ENCODE measurements at places on chromosomes 4 and X.
A peak's percentile ranks its signal among the peaks of the same experiment; 100 is the strongest.

GRCh38 chrX:28946846-28947245 is 359.6 kb downstream of the IL1RAPL1 start:
- DNase-seq = no peak

GRCh38 chr4:158314756-158315487 is 104.6 kb downstream of the TMEM144 start:
- DNase-seq = no peak

- peak; percentile 63 for DNase-seq
These were observed 95.7 kb upstream of the AFAP1 start for GRCh38 chr4:8035371-8035780.

- DNase-seq = no peak
These were observed 9.9 kb downstream of the CHIC2 start for GRCh38 chr4:54054501-54054900.

DNA sequence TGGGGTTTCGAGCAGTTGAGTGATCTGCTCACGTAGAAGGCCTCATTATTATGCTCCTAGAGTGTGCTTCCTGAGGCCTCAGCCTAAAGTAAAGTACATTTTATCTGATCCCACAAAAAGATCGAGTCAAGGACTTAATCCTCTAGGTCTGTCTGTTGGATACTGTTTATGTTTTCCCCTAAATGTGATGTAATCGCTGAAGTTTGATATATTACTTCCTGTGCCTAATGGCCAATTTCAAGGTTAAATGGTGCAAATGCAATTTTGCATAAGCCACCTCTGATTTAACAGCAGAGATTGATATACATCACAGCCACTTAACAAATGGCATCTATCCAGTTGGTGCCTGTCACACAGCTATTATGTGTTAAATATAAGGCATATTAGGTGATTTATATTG is 19.4 kb upstream of the SERTM2 start:
- DNase-seq = no peak

GRCh38 chr4:153398713-153399112 is 54.2 kb downstream of the MND1 start:
- no peak for DNase-seq

- DNase-seq = no peak
These were observed 102.5 kb downstream of the ASMT start for GRCh38 chrX:1717373-1717772.

DNA sequence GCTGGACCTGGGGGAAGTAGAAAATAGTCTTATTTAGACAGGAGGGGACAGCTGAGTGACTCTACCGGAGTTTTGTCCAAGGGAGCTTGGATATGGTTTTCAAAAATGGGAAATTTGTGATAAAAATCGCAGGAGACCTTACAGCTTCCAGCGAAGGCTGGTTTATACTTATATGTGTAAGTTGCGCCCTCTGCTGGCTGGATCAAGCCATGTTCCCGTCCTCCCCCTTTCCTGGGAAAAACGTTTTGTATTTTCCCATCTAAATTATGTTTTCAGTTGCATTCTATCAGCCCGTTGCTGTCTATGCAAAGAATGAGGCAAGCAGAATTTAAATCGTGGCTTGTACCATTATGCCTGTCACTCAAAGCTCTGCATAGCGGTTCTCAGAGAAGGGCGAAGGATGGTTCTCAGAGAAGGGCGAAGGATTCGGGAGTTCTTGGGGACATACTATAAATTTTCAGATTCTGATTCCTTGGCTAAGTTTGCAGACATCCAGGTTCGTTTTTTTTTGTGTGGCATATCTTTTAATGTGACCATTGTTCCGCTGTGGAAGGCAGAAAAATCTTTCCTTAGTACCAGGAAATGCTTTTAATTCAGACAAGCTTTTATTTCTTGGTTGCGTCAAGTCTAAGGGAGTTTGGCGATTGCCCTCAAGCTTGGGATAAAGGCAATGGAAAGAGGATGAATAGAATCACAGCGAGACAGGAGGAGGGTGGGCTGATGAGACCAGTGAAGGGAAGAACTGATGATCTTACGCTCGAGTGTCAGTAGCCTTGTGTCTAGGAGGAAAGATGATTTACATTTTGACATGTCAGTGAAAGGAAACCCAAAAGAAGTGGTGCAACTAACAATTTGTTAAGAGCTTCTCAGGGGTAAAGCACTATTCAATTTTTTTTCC is 128.5 kb upstream of the ARX start:
- no peak for DNase-seq

GRCh38 chrX:8090482-8090881 is 80.6 kb downstream of the VCX2 start:
- DNase-seq = no peak

DNA sequence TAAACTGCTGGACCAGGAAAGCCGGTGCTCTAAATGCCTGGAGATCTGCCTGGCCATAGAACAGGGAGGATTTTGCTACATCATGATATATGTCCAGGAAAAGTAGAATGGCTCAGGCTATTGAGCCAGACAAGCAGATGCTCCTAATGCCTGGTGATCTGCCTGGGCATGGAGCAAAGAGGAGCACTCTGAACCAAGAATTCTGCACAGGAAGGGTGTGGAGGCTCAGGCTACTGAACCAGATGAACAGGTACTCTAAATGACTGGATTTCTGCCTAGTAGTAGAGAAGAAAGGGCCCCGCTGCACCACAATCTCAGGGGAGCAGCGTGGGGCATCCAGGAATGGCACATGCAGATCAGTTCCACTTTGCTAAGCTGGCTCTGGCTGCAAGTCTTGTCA is 607.9 kb downstream of the ANKRD50 start:
- no peak for DNase-seq

DNA sequence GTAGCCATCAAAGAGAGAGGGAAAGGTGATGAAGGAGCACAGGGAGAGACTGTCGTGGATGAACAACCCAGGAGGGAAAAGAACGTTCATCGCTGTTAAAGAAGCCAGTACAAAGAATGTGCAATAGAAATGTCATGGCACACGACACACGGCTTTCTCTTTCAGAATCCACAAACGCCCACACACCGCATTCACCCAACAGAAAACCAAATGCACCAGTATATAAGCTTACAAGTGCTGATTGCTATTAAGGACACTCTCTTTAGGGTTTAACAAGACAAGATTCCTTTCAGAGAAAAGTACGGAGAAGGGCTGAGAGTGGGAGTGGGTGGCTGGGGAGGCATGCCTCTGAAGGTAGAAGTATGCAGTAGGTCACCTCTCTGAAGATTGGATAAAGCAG is 80.2 kb downstream of the C4orf51 start:
- no peak for DNase-seq

GRCh38 chr4:8185295-8185694 is 13.8 kb upstream of the SH3TC1 start:
- DNase-seq = peak; percentile 52

GRCh38 chrX:139077281-139078250 is 366.0 kb upstream of the FGF13 start:
- no peak for DNase-seq

DNA sequence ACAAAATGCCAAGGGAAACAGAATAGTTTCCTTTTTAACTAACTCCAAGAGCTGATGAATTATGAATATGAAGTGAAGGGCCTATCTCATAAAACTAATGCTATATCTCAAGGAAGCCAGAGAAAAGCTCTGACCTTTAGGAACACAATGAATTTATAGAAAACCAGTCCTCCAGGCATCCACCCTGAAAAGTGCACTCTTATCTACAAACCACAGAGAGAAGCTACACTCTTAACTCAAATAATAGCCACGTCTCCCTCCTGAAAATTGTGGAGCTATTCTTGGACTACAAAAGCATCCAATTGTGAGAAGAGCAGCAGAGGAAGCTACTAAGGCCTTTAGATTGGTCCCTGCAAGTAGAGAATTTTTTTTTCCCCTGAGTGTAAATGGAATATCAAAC is 253.9 kb downstream of the IL15 start:
- no peak for DNase-seq

GRCh38 chrX:76657499-76657898 is 230.0 kb downstream of the MAGEE1 start:
- no peak for DNase-seq

DNA sequence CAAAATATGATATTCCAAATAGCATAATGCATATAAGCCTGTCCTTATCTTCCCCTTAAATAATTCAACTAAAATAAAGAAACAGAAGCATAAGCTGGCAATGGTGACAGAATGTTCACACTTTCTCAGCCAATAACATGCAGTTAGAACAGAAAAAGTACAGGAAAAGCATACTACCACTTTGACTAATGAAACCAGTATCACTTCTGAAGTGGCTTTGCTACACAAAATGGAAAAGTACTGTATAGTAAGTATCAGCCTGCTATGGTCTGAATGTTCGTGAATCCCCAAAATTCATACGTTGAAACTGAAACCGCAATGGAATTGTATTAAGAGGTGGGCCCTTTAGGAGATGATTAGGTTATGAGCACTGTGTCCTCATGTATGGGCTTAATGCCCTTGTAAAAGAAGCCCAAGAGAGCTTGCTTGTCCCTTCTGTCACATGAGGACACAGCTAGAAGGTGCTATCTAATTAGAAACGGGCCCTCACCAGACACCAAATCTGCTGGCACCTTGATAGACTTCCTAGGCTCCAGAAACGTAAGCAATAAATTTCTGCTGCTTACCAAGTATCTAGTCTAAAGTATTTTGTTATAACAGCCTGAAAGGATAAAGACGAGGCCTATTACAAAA is 102.6 kb downstream of the PRDM5 start:
- no peak for DNase-seq

GRCh38 chrX:39859991-39860861 is 237.5 kb downstream of the BCOR start:
- no peak for DNase-seq

GRCh38 chr4:28545986-28546385 is 1685.3 kb downstream of the STIM2 start:
- DNase-seq = no peak

- DNase-seq = no peak
These were observed 44.7 kb downstream of the OSTC start for GRCh38 chr4:108695062-108695461.

- no peak for DNase-seq
These were observed 405 bp downstream of the CENPE start for GRCh38 chr4:103197765-103198110.

DNA sequence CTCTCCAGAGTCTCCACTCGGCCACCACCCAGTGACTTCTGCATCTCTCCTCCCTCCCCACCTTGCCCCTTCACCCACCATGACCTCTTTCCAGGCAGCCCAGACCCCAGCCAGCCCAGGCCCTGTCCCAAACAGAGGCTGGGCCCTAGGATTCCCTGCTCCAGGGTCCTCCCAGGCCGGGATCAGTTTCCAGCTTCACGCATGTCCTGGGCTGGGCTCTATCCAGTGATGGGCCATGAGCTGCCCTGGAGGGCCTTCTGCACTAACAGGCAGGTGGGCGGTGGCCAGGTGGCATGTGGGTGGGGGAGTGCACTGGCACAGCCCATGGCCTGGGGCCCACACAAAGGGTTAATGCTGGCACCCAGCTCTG is 20.4 kb upstream of the ADD1 start:
- DNase-seq = no peak

GRCh38 chrX:48787505-48788443 is 1.4 kb downstream of the GATA1 start:
- DNase-seq = no peak

DNA sequence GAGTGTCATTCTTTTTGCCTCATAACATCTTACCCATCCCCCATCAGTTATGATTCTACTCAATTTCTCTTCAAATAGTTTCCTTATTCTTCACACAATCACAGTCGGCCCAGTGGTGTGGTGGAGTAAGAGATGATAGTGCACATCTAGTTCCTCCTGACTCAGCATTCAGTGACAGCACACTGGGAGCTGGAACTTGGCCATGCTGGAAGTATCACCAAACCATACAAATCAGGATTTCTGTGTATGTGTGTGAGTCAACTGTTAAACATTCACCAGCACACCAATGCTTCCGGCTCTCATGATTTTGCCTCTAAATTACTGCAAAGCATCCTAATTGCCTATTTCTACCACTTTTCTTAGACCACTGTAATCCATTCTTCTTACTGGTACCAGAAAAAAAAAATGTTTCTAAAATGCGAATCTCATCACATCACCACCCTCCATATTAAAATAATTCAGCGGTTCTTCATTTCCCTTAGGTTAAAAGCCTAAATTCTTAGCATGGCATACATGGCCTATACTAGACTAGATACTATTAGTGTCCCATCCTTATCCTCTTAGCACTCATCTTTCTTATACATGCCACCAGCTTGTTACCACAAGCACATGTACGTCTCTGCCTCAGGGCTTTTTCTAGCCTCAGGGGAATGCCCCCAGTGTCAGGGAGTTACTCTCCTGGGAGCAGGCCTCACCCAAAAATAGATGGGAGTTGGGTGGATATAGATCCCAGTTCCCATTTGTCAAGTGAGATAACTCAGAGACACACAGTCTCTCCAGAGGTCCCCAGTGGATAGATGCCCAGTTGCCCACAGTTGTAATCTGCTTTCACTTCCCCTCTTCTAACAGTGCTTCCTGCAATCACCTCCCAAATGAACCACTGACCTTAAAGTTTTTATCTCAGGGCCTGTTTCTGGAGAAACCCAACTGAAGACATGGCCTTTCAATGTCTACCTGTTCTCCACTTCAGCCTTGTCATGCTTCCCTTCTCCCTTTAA is 49.2 kb upstream of the DDX53 start:
- peak; percentile 4 for DNase-seq

DNA sequence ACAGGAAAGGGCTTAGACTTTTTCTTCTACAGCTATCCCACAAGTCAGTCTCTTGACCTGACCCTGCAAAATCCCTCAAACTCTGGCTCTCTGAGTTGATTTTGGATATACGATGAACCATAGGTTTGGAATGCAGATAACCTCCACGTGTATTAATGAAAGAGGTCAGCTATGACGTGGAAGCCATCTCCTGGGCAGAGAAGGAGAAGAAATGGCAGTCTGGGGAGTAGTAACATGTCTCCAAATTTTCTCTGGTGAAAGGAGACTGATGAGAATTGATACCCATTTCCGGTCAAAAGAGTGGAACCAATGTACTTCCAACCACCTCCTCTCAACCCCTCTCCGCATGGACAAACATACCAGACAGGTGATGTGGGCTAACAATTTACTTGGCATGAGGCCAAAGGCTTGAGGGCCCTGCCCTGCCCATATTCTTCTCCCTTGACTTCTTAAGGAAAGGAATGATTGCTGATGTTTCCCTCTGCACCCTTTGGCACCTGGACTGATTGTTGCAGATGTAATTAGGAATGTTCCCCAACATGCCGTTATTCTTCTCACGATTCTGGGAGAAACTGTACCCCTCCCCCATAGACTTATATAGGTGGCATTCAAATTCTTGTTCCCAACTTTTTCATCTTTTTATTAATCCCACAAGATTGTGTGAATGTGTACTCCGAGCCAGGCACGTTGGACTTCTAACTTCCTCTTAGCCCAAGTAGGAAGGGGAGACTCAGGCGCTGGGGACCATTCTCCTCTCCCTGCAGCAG is 580 bp upstream of the PLS3 start:
- DNase-seq = no peak

DNA sequence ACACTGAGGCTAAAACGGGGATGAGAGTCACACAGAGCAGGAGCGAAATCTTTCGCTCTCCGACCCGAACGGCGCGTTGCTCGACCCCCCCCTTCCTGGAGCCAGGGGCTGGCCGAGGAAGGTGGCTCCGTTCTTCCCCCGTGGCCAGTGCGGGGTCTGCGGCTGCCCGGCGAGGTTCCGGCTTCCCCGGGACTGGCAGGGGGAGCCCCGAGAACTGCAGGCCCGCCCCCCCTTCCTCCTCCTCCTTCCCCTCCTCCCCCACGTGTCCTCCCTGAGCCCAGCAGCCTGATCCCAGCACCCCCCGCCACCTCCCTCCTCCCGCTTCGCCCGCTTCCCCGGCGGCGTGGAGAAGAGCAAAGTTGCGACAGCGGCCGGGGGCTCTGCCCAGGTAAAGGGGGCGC is 2.4 kb upstream of the BCORL1 start:
- no peak for DNase-seq

- DNase-seq = no peak
These were observed 327.5 kb downstream of the BMPR1B start for GRCh38 chr4:95085124-95085833.

- no peak for DNase-seq
These were observed 201.6 kb upstream of the GRIA3 start for GRCh38 chrX:122982521-122982920.
